ENCODE measurements at places on chromosomes 6 and 20. TPM values are rescaled to one million over a fixed set of nuclear protein-coding genes. Genes with fewer than 3 reads are reported as not detected.

DNA sequence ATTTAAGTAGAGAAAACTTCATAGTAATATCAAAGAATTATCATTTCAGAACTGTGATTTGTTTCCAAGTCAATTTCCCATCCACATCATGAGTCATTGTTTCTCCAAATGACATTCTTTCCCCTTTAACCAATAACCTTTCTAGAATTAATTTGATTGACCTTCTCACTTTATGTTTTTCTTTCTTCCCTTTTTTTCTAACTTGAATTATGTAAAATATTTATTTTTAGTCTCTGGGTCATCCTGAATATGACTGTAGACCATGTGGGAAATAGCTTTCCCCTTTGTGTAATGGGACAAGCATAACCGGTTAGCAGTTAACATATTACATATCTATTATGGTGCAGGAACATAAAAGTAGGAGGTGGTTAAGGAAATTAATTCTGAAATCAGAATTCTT is 291.1 kb downstream of the GJA1 start:
- no peak for DNase-seq

- no peak for DNase-seq
Measured at GRCh38 chr20:45010399-45010828, 44.1 kb downstream of the STK4 start.

DNA sequence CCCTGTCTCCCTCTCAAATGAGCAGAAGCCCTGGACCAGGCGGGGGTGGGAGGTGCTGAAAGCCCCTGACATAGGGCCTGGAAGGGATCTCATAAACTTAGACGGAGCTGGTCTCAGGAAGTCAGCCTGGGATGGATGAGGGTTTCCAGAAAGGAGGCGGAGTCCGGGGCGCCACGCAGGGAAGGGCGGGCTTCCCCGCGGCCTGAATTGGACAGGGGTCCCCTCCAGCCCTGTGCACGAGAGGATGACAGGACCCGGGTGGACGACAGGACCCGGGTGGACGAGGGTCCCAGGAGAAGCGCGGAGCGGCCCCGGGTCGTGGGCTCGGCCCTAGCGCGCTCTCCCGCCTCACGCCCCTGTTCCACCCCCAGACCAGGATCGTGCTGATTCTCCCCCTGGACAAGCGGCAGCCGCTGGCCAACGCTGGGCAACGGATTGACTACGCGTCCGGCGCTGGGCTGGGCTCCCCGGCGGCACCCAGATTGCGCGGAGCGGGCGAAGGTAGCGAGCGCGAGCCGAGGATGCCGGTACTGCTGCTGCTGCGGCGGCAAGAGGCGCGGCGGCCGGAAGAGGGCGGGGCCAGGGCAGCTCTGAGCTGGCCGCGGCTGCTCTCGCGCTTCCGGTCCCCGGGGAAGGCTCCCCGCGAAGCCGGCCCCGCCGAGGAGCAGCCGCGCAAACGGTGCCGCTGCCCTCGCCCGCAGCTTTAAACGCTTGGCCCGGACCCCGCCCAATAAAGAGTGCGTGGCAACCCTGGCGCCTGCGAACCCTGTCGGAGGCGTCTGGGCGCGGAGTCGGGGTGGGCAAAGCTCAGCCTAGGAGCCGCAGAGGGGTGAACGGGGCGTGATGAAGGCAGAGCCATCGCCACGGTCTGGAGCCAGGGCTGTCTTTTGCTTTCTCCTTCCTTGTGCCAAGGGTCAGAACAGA is 1.3 kb downstream of the C20orf144 start:
- peak; percentile 75 for DNase-seq

DNA sequence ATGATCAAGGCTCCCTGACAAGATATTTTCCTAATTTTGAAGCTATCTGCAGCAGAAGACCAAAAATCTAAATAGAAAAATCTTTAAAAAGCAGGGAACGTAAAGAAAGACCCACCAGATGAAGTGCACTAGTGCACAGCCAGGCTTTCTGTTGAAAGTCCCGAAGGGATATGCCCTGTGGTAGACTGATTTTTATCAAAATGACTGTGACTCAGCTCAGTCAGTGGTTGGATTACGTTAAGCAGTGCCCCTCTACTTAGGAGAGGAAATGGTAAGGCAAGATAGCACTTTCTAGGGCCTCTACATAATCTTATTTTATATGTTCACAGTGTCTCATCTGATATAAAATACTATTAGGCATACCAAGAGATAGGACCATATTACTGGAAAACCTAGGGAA is 123.4 kb upstream of the RAB32 start:
- no peak for DNase-seq

- no peak for DNase-seq
Measured at GRCh38 chr6:106134906-106135634, 48.9 kb downstream of the PRDM1 start.

- no peak for DNase-seq
Measured at GRCh38 chr6:17032988-17033634, 68.7 kb upstream of the STMND1 start.

DNA sequence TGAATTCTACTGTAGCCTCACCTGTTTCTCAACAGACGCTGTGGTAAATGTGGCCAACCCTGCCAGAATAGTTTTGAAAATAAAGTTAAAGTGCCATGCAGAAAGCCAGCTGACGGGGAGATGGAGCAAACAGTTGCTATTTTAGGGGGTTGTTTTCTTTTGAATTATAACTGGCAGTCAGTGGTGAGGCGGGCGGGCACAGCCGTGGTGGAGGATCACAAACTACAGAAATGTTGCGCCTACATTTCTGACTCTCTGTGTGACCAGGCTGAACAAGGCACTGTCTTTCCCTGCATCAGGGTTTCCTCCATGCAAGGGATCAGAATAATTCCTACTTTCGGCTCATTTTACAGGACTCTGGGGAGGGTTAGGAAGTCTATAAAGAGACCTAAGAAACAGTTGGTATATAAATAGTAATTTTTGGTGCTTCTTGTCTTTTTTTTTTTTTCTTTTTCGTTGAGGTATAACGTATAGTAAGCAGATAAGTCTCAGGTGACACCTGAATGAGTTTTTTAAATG is 17.2 kb downstream of the CHMP4B start:
- DNase-seq: no peak

DNA sequence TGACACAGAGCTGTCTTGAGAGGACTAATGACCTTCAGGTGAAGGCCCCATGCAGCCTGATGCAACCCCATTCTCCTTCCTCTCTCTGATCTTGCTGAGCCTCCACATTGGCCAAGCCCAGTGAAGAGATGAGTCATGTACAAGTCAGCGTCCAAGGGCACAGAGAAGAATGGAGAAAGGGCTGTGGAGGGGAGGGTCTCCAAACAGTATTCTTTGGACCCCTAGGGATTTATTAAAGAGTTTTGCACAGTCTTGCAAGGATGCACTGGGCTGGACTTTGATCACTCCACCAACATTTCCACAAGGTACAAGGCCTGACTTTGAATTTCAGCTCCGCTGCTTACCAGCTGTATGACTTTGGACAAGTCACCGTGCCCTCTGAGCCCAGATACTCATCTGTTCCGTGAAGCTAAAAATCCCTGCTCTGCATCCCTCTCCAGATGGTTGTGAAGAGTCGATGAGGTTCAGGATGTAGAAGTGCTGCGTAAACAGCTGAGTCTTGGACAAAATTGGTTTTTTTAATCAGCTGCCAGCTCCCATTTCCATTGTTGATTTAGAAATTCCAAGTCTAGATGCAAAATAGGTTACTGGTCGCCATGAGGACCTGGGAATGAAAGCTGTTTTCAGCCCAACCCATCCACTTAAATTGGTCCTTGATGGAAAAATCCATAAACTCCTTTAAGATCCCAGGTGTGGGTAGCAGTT is 14.1 kb upstream of the KCNG1 start:
- DNase-seq: no peak

Gene CLPSL2
- total RNA-seq: not detected

Gene CLVS2
- not detected for total RNA-seq

Gene OR12D3
- total RNA-seq: not detected

Gene MCCD1
- total RNA-seq: not detected
